ENCODE measurements at places on chromosomes 16 and 17. TPM values are rescaled to one million over a fixed set of nuclear protein-coding genes. Genes with fewer than 3 reads are reported as not detected.

GRCh38 chr17:17051380-17051779 lies 9.1 kb downstream of the MPRIP start:
- DNase-seq, result no peak

- no peak for DNase-seq
Observed at GRCh38 chr17:46056800-46057304, 57.8 kb downstream of the STH start.

The GPR142 gene
- not detected for total RNA-seq

DNA sequence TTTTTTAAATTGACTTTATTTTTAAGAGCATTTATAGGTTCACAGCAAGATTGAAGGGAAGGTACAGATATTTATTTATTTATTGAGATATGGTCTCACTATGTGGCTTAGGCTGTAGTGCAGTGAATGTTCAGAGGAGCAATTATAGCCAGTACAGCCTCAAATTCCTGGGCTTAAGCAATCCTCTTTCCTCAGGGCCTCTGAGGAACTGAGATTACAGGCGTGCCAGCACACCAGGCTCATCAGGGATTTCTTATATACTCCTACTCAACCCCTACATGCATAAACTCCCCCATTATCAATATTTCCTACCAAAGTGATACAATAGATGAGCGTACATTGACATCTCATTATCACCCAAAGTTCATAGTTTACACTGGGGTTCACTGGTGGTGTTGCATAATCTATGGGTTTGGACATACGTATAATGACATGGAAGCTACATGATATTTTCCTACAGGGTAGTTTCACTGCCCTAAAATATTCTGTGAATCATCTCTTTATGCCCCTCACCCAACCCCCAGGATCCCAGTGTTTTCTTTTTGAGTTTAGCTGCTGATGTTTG lies 33.5 kb downstream of the HS3ST3B1 start:
- no peak for DNase-seq

- DNase-seq, result no peak
Observed at GRCh38 chr16:69566981-69567680, 1.4 kb downstream of the NFAT5 start.

DNA sequence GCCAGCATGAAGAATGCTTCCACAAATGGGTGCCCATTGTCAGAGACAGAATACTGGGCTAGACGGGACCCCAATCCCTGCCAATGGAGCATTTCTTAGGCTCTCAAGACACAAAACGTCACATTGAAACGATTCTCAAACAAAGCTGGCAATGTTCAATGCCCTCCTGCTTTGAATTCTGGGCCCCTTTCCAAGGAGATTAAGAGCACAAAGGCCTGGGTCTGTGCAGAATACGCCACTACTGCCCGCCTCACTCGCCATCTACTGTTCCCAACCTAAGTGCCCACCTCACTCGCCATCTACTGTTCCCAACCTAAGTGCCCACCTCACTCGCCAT lies 9.7 kb downstream of the CFAP20 start:
- no peak for DNase-seq

DNA sequence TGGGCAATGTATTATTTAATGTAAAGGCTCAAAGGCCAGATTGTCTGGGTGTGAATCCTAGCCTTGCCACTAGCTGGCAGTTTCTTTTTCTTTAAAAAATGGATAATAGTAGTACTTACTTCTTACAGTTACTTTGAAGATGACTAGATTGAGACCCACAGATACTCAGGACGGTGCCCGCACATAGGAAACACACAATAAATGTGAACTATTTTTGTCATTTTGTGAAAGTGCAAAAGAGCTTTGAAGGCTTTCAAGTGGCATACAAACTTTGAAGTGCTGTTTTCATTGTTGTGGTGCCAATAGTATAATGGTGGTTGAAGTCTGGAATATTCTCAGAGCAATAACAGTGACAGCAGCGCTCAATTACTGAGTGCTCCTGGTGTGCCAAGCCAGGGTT lies 63.6 kb downstream of the OTOA start:
- no peak for DNase-seq

DNA sequence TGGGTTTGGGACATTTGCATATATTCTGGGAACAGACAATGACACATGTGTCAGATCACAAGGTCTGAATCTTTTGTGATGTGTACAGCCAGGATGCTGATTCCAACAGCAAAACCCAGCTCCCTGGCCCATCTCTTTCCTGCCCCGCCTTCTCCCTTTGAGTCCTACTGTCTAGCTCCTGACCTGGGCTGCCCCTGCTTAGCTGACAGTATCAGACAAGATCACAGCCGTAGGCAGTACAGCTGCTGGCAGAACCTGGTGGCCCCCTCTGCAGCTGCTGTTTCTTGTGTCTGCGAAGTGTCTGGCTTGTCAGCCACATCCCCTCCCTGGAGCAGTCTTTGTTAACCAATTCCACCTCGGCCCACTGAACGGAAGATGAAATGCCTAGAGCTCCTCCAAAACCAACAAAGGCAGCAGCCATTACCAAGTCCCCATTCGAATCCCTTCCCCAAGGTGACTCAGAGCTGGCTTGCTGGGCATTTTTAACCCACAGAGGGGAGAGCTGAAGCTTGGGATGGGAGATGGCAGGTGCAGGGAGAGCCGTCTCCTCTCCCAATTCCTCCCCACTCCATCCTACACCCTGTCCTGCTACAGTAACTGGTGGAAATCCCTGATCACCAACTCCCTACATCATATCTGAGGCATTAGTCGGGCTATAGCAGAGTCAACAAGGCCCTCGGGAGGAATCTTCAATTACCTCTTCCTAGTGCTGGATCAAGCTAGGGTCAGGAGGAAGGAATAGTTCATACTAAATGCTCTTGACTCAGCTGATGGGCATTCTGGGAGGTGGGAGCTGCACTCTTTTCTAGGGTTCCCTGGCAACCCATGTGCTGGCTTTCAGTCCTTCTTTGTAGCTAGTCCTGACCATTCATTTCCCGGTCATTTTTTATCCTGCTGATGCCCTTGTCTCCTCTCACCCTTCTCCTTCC lies 5.8 kb downstream of the PIPOX start:
- DNase-seq, result peak; percentile 54

- DNase-seq, result no peak
Observed at GRCh38 chr16:67431775-67432505, 1.0 kb downstream of the HSD11B2 start.

The FBF1 gene
- total RNA-seq, result 3.5 TPM

DNA sequence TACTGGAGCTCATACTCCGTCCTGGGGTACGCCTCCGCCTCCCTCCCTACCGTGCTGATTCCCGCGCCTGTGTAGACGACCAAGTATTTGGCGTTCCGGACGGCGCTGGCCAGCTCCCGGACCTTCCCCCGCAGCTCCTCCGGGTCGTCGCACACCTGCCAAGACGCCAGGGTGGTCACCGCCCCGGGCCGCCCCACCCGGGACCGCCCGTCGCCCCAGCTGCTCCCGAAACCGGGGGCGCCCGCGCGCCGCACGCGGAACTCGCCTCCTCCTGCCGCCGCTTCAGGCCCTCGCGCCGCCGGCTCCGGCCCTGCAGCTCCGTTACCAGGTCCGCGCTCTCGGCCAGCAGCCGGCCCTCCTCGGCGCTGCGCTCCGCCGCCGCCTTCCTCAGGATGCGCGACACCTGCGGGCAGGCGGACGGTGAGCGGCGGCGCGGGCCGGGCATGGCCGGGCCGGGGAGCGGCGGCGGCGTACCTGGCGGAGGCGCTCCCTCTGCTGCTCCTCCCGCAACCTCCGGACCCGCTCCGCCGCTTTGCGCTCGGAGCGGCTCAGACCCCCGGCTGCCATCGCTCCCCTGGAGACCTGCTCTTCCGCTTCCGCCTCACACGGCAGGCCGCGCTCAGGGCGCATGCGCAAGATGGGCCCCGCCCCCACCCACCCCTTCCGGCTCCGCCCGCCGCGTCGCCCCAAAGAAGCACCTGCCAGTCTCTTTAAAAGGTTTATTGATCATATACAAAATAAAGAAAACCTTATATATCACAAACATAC lies at the start of gene SIRT7:
SIRT7 (minus strand) TSS at position 612 of the 768 bp plus-strand sequence; CDS start at position 567, 45 bp downstream.
- peak; percentile 88 for DNase-seq

The RCVRN gene
- not detected for total RNA-seq

- DNase-seq, result no peak
Observed at GRCh38 chr17:77516902-77517301, 376.1 kb downstream of the SEC14L1 start.

- DNase-seq, result no peak
Observed at GRCh38 chr16:83533193-83533592, 274.6 kb upstream of the HSBP1 start.

The TMEM101 gene
- 21.5 TPM for total RNA-seq

The LLGL2 gene
- total RNA-seq, result 4.1 TPM

GRCh38 chr16:20385844-20386832 lies 18.4 kb downstream of the PDILT start:
- peak; percentile 86 for DNase-seq

The NPIPB13 gene
- total RNA-seq, result 4.5 TPM

DNA sequence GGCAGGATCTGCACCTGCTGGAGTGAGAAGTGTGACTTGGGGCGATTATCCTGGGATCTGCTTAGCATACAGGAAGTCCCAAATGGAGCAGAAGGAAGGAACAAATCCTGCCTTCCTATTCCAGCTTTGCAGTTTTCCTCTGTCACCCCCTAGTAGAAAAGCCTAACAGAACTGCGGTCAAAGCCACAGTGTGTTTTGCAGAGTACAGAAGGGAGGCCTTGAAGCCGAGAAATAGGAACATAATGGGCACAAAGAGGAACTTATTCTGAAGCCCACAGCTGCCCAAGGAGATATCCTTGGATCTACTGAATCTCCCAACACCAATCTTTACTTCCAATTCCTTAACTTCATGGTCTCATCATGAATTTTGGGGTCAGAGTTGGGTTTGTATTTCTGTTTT lies 8.5 kb downstream of the KRTAP1-5 start:
- DNase-seq, result no peak

GRCh38 chr17:48510761-48511604 lies 19.8 kb downstream of the HOXB1 start:
- DNase-seq, result no peak

- DNase-seq, result no peak
Observed at GRCh38 chr16:89343501-89344457, 126.3 kb downstream of the ZNF778 start.

GRCh38 chr16:90046122-90046970 lies 27.1 kb upstream of the DBNDD1 start:
- DNase-seq, result no peak

The ABCC12 gene
- total RNA-seq, result 0.14 TPM

- DNase-seq, result no peak
Observed at GRCh38 chr17:4313221-4314114, 49.7 kb upstream of the ANKFY1 start.

DNA sequence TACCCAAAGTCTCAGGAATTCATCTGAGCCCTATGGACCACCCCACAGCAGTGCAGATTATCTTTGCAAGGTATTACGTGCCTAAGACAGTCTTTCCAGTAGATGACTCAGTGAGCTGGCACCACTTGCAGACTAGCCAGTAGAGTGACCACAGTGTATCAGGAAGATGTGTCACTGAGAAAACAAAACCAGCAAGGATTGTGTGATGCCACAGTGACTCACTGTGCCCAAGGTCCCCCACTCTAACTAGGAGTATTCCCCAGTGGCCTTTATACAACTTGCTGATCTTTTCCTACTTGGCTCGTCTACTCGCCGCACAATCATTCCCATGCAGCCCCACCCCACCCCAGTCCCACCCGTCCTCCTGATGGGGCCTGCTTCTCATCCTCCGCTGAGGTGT lies 26.8 kb upstream of the PRKCA start:
- DNase-seq, result no peak

The ABCC3 gene
- 0.68 TPM for total RNA-seq

The TBC1D3G gene
- not detected for total RNA-seq

GRCh38 chr16:14553447-14553846 lies 76.6 kb downstream of the PARN start:
- no peak for DNase-seq

The CBLN1 gene
- total RNA-seq, result 0.89 TPM

The KRTAP2-3 gene
- not detected for total RNA-seq

DNA sequence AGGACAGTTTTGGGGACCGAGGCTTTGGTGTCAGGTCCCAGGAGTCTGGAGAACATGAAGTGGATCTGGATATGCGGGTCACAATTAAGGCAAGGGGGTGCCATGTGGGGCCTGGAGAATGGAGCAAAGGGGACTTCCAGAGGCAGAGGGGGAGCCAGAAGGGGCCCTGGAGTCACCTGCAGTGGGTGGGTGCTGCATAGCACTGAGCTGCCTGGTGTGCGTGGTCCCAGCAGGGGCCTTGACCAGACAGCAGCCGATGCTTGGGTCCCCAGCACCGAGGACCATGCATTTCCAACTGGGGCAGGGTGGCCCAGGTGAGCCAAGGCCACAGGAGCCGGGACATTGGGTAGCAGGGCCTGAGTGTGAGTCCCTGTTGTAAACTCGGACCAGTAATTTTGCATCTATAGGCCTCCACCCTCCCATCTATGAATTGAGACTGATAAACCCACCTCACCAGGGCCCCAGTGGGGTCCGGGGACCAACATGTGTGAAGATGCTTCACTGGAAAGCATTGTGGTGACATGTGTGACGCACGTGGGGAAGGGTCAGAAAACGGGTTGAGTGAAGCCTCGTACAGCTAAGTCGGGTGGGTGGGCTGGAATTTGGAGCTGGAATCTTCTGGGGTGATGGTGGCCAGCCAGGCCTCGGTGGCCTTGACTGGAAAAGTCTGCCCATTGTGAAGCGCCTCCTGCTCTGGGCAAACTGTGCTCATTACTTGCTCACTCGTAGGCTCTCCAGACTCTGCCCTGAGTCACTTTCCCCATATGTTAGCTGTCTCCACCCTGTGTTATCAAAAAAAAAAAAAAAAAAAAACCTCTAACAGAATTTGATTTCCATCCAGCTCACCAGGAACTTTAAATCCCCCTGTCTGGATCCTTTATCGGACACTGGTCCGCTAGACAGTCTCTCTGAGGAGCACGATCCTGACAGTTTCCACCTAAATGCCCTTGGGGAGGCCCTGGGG lies 90.5 kb upstream of the ZNF469 start:
- no peak for DNase-seq

DNA sequence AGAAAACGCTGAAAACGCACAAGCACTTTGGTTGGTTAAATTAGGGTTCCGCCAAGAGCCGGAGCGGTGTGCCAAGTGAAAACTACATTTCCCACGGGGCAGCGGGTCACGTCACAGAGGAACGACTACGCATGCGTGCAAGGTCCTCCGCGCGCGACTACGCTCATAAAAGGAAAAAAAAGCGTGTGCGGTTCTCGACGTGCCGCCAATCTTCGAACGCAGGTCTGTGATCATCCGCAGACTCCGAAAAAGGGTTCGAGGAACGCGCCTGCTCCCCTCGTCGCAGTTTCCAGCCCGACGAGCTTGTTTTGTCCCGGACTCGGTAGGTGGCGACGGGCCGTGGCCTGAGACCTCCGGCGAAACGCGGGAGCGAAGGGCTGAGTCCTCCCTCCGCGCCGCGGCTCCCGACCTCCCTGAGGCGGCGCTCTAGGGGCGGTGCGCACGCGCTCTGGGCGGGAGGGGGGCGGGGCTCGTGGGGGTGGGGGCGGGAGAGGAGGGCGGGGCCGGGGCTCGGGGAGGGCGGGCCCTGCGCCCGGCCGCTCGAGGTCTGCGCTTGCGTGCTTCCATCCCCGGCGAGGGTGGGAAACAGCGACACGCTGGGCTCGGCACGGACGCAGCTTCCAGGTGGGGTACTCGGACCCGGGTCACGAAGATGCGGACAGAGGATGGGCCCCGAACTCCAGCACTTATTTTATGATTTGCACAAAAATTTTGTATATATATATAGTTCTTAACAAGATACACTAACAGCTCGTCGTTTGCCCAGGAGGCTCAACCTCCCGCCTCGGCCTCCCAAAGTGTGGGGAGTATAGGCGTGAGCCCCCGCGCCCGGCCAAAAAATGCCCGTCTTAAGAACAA lies at the start of gene SGF29:
SGF29 (plus strand) TSS at position 145 of the 858 bp plus-strand sequence. CDS start 27,150 bp downstream, outside the sequence.
- peak; percentile 94 for DNase-seq

The PRKCB gene
- total RNA-seq, result 2.2 TPM
